ENCODE measurements at places on chromosomes 3 and 15.

- DNase-seq: no peak
Measured at GRCh38 chr15:24919446-24919845, 35.3 kb upstream of the SNRPN start.

DNA sequence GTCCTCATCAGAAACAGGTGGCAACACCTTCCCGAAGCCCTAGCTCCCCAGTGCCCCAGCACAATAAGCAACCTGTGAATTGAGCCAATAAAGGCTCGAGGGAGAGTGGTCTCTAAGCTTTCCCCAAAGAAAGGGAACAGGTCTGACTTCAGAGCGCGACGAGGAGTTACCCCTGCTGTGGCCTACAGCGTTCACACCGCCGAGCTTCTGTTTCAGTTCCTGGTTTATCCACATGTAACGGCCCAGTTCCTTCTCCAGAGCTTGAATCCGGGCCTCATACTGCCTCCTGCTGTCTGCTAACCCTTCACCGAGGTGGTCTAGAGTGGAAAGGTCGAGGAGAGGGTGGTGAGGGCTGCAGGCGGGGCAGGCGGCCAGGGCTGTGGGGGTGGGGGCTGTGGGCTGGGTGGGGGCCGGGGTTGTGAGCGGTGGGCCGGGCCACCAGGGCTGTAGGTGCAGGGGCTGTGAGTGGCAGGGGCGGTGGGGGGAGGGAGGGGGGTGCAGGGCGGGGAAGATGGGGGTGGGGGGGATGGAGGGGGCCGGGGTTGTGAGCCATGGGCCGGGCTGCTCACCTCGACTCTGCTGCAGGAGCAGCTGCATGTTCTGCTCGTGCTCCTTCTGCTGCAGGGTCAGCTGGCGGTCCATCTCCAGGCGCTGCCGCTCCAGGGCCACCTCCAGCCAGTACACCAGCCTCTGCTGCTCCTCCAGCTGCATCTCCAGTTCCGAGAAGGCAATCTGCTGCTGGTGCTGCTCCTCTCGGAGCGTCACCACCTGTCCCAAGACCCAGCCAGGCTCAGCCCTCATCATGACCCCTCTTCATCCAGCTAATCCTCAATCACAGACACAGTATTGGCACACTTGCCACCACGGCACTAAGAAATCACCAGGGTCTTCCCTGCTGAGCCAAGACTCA, 26.2 kb downstream of the KIF7 start:
- no peak for DNase-seq

GRCh38 chr3:120349855-120350125, 636 bp upstream of the LRRC58 start:
- no peak for DNase-seq

- no peak for DNase-seq
Measured at GRCh38 chr3:66738625-66739365, 238.0 kb upstream of the LRIG1 start.

- DNase-seq: no peak
Measured at GRCh38 chr3:160569894-160570652, 4.7 kb upstream of the KPNA4 start.

GRCh38 chr3:105347625-105348302, 18.9 kb upstream of the ALCAM start:
- DNase-seq: no peak

DNA sequence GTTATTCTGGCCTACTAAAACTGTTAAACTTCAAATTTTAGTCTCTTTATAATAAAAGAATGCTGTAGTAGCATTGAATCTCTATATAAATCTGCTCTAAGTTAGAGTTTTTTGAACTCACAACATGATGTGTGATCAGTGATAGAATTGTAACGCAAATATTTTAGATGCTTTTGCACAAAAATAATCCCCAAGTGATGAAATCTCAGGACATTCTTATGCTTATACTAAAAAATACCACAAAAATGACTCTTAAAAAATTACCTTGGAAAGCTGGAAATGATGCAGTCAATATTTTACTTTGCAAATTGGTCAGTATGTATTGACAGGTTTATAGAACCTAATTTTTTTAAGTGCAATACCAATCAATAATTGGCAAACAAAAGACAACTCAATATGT, 375.3 kb downstream of the TBC1D5 start:
- DNase-seq: no peak

GRCh38 chr3:151837057-151837456, 23.1 kb downstream of the AADAC start:
- no peak for DNase-seq

DNA sequence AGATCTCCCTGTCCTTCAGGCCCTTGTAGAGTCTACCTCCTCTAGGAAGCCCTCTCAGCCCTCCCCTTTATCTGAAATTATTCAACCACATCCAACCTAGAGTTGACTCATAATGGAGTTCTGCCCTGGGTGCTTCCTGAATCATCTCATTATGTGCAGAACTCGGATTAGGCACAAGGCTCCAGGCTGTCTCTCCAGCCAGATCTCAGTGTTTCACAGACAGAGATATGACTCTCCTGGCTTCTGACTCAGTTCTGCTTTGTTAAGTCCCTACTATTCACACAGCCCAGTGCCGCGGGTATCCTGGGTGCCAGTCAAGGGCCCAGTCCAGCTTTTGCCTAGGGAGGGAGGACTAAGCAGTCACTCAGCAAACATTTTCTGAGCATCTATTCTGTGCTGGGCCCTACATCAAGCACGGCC, 9.3 kb downstream of the STRA6 start:
- no peak for DNase-seq

DNA sequence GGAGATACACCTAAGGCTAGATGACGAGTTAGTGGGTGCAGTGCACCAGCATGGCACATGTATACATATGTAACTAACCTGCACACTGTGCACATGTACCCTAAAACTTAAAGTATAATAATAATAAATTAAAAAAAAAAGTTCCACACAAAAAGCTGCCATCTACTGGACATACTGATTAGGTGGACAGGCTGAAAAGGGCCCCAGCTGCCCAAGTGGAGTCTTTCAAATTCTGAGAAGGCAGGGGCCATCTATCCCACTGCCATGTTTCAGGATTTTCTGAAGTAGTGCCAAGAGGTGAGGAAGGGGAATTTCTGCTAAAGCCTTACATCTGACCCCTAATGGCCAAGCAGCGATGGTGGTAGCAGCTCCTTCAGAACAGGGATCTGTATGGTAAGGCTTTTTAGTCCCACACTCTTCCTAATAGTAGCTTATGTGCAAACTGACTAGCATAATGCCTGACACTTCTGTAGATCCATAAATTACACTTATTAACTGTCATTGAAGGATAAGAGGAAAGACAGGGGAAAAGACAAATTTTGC, 7.7 kb downstream of the FSTL1 start:
- DNase-seq: no peak

DNA sequence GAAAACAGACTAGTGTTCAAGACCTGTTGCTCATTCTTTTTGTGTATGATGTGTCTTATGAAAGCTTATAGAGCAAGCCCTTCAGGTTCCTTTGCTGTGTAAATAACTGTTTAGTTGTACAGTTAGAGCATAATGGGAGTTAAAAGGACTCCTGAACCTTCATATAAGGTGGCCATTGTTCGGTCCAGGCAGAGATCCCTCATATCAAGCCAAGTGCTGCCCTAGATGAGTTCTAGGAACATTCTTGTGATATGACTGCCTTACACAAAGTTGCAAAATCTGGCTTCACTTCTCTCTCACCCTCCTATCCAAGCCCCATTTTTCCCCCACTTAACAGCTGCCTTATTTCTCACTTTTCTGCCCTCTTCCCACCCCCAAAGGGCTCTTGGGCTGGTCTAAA, 26.9 kb downstream of the GYG1 start:
- no peak for DNase-seq

GRCh38 chr3:107130089-107130700, 247.0 kb upstream of the CCDC54 start:
- DNase-seq: no peak

DNA sequence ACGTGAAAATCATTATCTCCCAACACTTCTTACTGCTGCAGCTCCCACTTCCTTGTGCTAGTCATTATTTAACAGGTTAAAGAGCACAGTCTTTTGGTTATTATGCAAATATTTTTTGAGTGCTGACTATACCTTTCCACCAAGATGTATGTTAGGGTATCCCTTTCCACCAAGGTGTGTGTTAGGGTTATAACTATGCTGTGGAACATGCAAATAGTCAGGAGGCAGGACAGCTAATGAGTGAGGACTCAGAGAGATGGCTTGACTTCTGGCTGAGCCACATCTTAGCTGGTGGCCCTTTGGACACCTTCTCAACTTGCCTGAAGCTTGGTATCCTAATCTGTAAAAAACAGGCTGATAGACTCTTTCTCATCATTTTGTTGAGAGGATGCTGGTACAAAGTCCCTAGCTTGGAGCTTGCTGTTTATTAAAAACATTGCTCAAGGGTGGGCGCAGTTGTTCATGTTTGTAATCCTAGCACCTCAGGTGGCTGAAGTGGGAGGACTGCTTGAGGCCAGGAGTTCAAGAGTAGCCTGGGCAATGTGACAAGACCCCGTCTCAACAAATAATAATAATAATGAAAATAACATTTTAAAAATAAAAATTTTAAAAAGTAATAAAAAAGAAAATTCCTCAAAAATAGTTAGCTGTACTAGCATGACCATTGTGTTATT, 160.5 kb upstream of the ADAMTS9 start:
- no peak for DNase-seq

- DNase-seq: no peak
Measured at GRCh38 chr3:164094546-164094945, 983.8 kb downstream of the SI start.

GRCh38 chr15:52802110-52802509, 12.0 kb upstream of the ONECUT1 start:
- DNase-seq: no peak

DNA sequence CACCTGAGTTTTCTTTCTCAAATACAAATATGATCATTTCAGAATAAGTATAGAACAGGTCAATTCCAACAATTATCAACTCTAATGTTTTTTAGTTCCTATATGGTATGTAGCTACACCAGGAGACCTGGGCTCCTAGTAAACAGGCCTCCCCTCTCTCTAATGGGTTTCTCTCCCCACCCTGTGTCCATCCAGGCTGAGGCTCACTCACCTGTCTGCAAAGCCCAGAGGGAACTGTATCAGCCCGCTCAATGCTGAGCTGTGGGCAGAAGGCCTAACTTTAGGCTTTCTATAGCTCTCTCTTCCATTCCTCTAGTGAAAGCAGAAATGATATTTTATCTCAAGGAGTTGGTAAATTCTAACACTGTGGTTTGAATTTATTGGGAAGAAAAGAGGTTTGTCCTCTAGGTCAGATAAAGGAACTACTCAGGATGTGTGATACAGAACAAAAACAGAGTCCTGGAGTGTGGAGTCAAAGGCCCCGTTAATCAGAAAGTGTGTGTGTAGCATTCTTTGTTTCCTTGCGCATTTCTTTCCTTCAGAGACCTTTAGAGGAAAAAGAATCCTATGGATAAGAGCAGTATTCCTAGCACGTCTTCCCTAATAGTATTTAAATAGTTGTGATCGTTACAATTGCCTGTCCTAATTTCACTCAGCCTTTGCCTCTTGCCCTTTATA, 408.9 kb downstream of the PYDC2 start:
- no peak for DNase-seq

DNA sequence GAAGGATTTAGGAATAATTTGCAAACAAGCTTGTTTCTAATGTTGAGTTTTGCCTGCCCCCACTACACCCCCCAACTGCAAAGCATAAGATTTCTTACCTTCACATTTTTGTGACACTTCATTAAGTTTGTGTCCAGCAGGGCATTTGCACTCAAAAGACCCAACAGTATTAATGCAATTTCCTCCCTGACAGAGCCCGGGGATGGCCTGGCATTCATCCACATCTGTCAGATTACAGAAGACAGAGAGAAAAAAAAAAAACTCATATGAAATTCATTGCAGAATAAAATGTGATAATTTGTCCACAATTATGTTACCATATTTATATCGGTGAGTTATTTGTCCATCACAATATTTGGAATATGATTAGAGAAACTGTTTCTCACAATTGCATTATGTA, 111.5 kb downstream of the FBN1 start:
- DNase-seq: no peak

DNA sequence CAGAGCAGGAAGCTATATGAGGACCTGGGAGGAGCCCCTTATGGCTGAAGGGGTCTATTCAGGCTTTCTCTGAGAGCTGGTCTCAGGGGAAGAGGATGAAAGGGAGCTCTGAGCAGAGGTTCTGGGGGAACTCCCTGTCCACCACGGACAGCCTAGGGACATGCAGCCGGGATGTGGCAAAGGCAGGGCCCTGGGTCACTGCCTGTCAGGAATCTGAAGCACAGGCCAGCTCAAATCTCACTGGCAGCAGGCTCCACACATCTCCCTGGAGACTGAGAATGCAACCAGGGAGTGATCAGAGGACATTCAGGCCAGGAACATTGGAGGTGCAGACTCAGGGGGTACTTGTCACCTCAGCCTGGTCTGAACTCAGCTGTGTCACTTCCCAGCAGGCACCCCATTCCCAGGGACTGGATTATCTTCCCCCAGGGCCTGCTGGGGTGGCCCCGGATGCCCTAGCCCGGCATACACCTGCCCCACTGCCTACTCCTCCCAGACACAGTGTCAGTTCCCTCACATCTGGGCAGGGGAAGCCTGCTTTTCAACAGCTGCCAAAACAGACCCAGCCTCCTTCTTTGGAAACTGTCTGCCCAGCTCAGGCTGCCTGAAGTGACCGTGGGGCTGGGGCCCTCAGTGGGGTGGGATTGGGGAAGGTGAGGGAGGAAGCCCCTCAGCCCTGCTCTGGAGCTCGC, 18.3 kb upstream of the SEMA3F start:
- DNase-seq: no peak

DNA sequence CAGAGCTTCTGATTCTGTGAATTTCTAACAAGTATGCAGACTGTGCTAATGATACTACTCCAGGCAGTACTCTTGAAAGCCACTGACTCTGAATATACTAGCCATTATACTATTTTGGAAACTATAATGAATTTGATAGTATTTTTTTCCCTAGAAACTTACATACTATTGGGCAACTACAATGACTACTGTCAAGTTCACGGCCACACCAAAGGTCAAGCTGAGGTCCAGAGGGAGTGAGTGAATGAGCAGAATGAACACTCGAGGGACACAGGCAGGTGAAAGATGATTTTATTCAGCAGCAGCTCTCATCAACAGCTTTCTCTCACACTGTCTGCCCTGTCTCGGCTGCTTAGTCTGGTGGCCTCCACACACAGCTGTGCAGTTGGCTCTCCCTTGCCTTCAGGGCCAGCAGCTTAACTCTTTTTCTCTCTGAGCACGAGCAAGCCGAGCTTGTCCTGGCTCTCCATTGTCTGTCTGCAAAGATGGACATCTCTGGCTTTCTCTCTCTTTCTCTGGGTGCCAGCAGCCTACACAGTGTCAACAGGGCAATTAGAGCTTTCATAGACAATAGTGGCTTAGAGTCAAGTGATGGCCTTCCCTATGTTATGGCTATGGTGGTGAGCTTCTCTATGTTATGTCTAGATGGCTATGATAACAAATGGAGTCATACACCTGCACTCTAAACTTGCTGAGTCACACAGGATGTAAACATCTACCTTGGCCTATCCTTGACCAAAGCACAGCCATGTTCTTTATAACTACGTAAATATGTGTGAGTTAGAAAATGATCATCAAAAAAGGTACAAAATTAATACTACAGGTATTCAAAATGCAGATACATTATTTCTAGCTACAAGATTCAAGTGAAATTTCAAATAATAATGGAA, 362.4 kb downstream of the CGGBP1 start:
- no peak for DNase-seq

- DNase-seq: no peak
Measured at GRCh38 chr3:16090024-16090423, 84.5 kb upstream of the GALNT15 start.
